ENCODE measurements at places on chromosomes 11 and 22.

DNA sequence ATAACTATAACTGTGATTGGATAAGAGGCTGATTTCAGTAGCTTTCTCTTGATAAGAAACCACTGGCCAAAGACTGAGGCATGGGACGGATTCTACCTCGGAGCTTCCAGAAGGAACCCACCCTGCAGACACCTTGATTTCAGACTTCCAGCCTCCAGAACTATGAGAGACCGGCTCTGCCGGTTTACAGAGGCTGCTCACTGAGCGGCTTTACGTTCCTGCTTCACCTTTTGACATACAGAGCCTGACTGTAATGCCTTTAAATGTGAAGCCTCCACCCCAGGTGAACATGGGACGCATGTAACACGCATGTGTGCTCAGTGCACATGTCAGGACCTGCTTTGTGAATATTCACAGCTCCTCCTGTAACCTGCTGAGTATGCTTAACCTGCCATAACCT lies 361.5 kb downstream of the CTTN start:
- DNase-seq: no peak

DNA sequence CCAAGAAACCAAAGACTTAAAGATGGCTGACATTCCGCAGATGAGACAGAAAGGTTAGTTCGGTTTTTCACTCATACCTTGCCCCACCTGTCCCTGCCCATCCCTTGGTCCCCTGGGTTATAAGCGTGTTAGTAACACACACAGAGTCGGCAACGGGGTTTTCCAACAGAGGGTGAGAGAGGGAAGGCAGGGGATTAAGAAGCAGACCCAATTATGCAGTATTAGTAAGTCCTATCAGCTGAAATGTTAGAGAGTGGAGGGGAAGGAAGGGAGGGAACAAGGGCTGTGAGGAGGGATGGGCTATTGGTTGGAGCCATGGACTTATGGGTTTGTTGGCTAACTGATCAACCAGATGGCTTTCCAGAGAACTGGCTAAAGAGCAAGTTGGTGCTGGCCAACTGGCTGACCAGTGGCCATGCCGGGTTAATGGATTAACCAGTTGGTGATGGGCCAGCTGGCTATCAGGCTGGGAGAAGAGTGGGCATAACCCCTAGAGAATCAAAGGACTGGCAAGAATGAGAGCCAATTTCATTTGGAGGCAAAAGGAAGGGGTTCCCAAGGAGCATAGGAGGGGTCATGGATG lies 45.5 kb downstream of the NRXN2 start:
- DNase-seq: no peak

DNA sequence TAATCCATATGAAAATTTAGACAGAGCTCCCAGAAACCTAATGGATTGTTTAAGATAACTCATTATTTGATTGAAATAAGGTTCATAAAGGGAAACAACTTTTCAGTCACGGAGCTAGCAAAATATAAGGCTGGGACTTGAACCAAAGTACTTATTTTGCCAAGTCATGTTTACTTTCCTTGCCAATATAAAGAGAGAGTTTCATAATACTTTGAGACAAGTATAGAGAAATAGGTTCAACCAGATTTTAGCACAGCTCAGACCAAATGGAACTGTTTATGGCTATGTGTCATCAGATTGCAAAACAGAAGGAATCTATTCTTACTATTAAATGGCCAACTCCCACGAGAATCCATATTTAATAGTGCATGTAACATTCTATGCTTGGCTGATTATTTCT lies 1517.5 kb upstream of the TENM4 start:
- no peak for DNase-seq

DNA sequence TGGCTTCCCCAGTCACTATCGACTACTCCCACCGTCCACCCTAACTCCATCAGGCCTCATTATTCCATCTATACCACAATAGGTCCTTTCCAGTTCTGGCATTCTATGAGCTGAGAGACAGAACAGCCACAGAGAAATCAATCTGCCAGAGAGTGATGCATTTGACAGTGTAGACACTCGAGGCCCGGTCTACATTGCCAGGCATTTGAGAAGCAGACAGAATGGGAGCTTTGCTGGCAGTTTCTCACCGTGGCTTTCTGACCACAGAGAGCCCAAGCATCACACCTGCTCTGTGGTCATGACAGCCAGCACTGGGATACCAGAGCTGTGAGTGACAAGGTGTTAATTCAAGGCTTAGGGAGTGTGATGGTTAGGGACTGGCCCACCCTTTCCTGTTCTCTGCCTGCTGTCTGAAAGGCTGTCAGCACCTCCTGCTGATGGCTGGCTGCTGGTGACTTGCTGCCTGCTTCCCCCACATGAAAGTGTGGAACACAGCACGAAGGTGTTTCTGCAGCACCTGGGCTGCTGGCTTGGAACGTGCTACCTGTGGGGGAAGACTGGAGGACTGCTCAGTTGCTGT lies 137.8 kb downstream of the KIRREL3 start:
- DNase-seq: no peak

- no peak for DNase-seq
Observed at GRCh38 chr22:48345631-48346030, 1482.0 kb downstream of the BRD1 start.

GRCh38 chr11:34836958-34837856 lies 79.0 kb downstream of the APIP start:
- DNase-seq: no peak

DNA sequence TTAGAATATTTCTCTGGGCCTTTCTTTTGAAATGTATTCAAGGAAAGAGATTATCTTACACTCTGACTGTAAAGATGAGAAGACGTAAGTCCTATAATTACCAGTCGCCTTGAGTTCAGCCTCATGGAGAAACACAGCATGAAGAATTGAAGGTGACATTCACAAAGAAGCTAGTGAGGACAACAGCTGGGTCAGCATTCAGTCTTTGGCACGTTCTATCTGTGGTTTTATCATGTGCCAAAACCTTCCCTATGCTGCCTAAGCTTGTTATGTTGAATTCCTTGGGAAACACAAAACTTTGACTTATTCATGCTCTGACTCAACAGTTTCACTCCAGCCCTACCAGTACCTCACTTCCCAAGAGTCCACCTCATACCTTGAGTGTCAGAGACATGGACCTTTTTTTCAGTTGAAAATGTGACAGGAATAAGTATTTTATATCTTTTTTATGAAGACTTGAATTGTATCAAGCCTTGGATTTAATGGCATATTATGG lies 198.8 kb upstream of the KIRREL3 start:
- DNase-seq: no peak

DNA sequence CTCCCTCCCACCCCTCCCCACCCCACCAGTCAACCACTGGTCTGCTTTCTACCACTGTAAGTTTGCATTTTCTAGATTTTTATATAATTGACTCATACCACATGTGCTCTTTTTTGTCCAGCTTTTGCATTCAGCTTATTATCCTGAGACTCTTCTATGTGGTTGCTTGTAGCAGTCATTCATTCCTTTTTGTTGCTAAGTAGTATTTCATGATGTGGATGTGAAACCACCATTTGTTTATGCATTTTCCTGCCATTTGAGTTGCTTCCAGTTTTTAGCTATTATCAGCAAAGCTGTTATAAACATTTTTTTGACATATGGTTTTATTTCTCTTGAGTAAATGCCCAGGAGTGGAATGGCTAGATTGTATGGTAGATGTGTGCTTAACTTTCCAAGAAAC lies 77.0 kb upstream of the FGF3 start:
- no peak for DNase-seq

- DNase-seq: no peak
Observed at GRCh38 chr11:61580271-61580888, 496 bp downstream of the SYT7 start.

DNA sequence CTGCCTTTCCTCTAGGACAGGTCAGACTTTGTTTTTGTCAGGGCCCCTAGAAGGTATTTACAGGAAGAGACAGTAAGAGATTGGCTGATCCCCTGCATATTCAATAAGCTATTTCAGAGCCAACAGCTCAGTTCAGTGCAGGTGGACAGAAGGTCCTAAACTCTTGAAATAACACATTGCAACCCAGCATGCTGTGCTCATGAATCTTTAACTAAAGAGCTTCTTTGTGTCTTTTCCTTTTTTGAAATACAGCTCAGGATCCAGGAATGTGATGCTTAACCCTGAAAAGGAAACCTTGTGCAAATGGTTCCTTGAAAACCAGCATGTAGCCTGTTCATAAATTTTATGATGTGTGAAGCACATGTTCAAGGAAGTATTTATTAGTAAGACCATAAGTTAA lies 43.9 kb downstream of the BBOX1 start:
- DNase-seq: no peak

- DNase-seq: no peak
Observed at GRCh38 chr11:111672949-111673348, 70.7 kb downstream of the SIK2 start.

- DNase-seq: no peak
Observed at GRCh38 chr11:85310479-85310878, 316.7 kb downstream of the DLG2 start.

GRCh38 chr11:73931039-73931645 lies 19.7 kb upstream of the DNAJB13 start:
- DNase-seq: no peak

DNA sequence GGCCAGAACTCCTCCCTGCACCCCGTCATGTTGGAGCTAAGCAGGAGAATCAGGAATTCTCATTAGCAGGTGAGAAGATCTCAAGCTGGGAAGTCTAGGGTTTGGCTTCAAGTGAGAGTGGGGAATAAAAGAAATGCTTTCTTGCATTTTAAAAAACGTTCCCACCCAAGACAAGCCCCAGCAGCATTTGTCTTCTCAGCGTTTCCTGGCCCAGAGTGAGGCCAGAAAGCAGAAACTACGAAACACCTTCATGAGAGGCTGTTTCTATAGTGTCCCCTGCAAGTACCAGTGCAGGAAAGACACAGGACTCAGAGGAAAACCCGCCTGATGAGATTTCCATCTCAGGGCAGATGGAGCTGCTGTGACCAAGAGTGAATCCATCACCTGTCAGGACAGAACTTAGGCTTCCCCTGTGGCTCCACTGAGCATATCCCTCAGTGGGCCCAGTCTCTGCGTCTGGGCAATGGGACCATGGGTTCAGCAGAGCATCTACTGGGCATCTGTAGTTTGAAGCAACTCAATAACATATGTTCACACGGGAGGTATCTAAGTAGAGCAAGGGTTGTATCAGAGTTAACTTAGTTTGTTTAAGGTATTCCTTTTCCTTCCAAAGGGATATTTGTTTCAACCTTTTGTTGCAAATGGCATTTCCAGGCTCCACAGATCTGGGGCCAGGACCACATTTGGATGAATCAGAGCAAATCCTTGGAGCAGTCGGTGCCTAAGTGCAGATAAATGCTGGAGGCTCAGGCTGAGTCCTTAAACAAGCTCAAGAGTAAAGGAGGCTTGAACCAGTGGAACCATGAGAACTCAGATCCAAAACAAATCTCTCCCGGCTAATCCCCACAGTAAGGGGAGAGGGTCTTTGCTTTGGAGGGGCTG lies 548.3 kb downstream of the MIAT start:
- DNase-seq: no peak

DNA sequence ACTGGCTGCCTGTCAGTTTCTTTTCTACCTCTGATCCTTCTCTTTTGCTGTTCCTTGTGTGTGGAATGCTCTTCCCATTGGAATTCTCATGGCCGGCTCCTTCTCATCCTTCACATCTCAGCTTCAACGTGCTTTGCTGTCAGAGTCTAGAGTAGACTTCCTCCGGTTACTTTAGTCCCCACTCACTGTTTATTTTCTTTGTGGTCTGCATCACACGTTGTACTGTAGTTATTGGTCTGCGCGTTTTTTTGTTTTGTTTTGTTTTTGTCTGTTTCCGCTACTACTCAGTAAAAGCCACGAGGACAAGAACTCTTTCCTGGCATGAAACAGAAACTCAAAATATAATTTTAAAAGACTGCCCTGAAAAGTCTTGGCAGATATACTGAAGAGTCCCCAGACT lies 121.3 kb upstream of the SEZ6L start:
- no peak for DNase-seq

DNA sequence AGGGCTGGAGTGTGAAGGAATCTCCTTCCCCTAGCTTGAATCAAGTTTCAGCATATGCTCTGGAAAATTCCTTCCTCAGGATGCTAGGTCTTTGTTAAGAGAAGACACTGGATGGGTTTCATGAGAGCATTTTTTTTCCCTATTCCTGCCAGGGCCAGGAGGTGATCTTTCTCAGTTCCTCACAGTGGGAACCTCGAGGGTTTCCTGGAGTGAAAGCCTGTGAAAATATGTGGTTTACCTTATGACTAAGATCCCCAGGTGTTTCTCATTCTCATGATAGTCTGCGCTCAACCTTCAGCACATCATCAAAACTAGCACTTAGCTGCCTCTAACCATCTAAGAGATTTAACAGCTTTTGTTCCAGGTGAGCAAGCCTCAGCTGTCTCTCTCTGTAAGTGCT lies 985.3 kb upstream of the FAT3 start:
- DNase-seq: no peak

- DNase-seq: no peak
Observed at GRCh38 chr22:22618448-22618847, 26.0 kb upstream of the GGTLC2 start.

DNA sequence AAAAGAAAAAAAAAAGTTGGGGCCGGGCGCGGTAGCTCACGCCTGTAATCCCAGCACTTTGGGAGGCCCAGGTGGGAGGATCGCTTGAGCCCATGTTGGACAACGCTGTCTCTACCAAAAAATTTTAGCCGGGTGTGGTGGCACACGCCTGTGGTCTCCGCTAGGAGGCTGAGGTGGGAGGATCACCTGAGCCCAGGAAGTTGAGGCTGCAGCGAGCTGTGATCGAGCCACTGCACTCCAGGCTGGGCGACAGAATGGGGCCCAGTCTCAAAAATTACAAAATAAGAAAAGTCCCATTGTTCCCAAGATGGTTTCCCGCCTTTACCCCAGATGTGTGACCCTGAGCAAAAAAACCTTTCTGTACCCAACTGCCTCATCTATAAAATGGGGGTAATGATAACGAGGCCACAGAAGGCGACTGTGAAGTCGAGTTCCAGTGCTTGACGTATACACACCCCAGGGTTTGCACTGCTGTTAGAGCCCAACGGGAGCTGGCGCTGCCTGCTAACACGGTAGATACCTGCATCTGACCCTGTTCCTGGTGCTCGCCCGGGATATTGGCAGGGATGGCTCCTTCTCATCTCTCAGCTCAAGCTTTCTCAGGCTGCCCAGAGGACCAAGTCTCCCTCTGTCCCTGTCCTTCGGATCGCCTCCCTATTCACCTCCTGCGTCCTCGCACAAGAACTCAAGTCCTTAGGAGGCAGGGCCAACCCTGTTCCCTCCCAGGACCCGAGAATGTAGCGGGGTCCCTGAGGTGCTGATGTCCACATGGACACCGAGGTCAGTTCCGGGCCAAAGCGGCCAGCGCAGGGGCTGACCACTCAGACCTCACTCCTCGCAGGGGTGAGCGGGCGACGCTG lies 1.1 kb upstream of the RPLP2 start:
- DNase-seq: no peak

All from activated naive CD4-positive, alpha-beta T cell (primary cell).